NCI-H1436 (cell line): ENCODE measurements at places on chromosomes 1 and 21.

- no peak for DNase-seq
Observed at GRCh38 chr1:30263888-30264671, 459.3 kb downstream of the MATN1 start.

DNA sequence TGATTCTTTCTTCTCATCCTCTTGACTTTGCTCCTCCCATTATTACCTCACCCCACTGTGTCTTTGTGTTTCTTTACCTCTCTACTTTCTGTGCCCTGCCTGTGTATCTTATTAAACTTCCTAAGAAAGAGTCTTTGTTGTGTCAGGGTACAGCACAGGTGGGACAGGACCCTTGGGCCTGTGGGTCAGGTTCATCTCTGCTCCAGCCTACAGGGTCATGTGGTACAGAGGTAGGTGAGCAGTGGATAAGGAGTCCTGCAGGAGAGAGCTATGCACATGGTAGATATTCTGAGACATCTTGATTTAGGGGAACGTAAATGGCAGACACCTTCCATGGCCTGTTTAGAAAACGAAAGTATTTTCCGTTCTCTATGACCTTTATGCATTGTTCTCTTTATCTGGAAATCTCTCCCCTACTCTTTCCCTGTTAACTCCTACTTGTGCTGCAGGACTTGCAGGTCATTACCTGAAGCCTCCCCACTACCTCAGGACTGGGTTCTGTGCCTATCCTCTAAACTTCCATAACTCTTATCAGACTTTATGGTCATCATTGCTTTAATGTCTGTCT, 9.9 kb downstream of the GIPC2 start:
- DNase-seq = no peak

- no peak for DNase-seq
Observed at GRCh38 chr1:91725618-91725988, 160.3 kb downstream of the TGFBR3 start.

DNA sequence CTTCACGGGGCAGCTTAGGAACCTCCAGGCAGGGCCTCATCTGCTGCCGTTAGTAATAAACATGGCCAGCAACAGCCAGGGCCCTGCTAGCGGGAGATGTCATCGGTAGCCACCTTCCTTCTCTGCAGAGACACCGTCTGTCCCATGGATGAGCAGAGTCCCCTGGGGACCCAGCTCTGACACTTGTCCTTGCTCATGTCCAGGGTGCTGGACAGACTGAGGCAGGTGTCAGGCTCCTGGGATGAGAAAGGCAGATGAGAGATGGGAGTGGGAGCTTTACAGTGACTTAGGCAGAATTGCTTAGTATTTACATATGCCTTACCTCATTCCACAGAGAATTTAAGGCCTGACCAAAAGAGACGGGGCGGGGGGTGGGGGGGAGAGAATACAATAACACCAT, 25.0 kb downstream of the CAPN2 start:
- DNase-seq = no peak

GRCh38 chr1:118961156-118961555, 27.0 kb downstream of the TBX15 start:
- no peak for DNase-seq

GRCh38 chr1:160671603-160672517, 25.0 kb upstream of the SLAMF1 start:
- DNase-seq = no peak
